ENCODE measurements at places on chromosomes 16 and 17.

GRCh38 chr17:33015716-33016346, 24.2 kb downstream of the SPACA3 start:
- DNase-seq: no peak

GRCh38 chr17:76353004-76353598, 615 bp downstream of the PRPSAP1 start:
- DNase-seq: peak; percentile 58

GRCh38 chr17:42797067-42798007, 1.2 kb downstream of the COA3 start:
- DNase-seq: no peak

DNA sequence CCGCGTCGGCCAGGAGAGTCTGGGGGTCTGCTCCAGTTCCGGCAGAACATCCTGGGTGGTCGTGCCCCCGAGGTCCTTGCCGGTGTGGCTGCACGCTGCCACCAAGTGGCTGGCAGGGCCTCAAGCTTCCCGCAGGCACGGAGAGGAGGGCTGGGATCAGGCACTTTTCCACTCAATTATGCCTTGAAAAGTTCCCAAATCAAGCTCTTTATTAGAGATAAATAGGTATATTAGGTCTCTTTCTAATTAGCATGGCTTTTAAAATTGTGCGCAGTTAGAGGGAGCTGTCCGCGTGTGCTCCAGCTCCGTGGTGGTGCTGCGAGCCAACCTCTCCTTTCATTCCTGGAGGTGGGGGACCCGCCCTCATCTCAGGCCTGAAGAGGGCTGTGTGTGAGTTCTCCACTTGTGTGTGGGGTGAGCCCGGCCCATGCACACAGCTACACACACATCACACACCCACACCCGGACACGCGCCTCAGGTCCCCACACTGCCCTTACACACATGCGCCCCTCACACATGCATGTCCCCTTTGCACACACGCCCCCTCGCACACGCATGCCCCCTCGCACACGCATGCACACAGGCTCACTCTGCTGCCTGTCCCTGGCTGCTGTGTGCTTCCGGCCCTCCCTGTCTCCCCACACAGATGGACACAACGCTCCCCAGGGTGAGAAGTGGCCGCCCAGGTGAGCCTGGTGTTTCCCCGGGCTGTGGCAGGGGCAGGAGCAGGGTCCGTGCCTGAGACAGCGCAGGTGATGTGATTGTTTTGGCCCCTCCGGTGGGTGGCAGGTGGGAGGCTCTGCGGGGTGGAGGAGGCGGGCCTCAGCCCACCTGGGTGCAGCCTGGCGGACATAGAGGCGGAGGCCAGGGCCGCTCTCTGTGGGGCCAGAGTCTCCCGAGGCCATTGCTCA, 28.8 kb downstream of the CACNA1H start:
- DNase-seq: no peak

DNA sequence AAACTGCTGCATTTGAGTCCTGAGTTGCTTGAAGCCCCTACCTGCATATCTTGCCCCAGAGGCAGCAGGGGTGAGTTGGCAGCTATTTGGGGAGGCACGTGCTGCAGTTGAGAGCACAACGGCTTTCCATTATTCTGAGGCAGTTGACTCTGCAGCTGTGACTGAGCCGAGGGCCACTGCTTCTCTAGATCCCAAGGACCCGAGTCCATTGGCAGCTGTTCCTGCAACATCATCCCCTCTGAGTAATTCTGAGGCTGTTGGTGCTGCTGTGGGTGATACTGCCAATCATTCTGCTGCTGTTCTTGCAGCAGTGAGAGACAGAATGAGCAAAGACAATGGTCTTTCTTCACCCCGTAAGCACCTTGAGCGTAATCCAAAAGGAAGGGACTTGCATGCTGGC, 12.7 kb downstream of the TERF2IP start:
- no peak for DNase-seq

- DNase-seq: peak; percentile 9
Observed at GRCh38 chr16:75107505-75107904, 9.1 kb downstream of the LDHD start.

- peak; percentile 6 for DNase-seq
Observed at GRCh38 chr16:80610481-80611156, 69.8 kb downstream of the DYNLRB2 start.

GRCh38 chr17:76877437-76877836, 9.2 kb downstream of the MGAT5B start:
- DNase-seq: no peak

DNA sequence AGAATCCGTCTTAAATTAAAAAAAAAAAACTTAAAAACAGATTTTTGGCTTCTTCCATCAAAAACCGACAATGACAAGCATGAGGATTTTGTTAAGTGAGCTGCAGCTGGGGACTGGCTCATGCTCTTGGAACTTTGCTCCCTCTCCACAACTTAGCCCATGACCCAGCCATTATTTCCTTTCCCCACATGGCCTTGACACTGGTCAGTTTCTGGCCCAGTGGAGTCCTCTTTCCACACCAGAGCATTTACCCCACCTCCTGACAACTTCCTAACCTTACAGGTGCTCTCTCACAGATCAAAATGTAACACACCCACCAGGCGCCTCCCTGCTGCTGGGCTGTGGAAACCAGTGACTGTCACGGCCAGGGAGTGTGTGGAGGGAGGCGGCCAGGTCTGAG, 62.7 kb upstream of the ZNF267 start:
- DNase-seq: no peak

GRCh38 chr16:22614271-22614947, 103.7 kb downstream of the NPIPB5 start:
- no peak for DNase-seq

- peak; percentile 28 for DNase-seq
Observed at GRCh38 chr17:6269478-6269877, 165.4 kb downstream of the AIPL1 start.

DNA sequence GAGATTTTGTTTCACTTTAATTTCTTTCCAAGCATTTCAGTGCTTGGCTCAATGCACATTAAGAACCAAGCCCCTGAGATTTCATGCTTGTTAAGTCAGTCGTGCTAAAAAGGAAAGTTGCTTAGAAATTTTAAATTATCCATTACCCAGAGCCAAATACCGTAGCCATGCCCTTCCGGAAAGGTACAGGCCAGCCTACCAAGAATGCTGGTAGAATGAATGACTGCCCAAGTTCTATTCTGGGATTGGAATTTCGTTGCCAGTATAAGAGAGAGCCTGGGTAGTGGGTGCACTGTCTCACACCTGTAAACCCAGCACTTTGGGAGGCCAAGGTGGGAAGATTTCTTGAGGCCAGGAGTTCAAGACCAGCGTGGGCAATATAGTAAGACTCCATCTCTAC, 194.0 kb downstream of the KATNIP start:
- no peak for DNase-seq

DNA sequence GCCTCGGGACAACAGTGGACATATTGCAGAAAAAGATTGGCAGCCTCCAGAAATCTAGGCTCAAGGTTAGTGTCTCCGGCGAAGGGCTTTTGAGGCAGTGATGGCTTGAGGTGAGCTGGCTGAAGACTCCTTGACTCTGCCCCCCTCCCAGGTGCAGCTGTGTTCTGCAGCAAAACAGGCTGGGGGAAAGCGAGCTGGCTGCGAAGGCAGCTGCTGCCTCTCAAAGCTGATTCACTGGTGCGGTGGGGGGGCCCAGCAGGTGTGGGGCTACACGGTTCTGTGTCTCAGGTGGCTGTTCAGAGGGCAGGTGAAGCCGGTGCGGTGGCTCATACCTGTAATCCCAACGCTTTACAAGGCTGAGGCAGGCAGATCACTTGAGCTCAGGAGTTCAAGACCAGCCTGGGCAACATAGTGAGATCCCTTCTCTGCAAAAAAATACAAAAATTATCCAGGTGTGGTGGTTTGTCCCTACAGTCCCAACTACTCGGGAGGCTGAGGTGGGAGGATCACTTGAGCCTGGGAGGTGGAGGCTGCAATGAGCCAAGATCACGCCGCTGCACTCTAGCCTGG, 22.9 kb downstream of the C16orf96 start:
- DNase-seq: no peak

DNA sequence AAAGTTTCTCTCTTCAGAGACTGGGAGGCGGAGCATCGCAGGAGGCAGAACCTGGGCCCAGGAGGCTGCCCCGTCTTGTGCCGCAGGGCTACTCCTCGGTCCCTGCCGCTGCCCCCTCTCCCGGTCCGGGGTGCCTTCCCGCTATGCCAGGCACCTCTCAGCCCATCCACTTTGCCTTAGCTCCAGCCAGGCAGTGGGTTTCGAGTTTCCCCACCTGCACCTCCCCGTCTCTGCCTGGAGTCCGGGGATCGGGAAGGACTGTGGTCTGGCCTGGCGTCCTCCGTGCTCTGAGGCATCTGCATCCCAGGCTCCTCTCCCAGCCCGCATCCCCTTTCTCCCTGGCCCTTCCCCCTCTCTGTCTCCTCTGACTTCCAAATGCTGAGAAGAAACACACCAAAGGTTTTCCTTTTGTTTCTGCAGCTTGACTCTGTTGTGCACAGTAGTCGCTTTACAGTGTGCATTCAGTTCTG, 26.8 kb upstream of the PIK3R6 start:
- no peak for DNase-seq

GRCh38 chr16:68272507-68273209, 8.3 kb downstream of the SLC7A6 start:
- DNase-seq: no peak

DNA sequence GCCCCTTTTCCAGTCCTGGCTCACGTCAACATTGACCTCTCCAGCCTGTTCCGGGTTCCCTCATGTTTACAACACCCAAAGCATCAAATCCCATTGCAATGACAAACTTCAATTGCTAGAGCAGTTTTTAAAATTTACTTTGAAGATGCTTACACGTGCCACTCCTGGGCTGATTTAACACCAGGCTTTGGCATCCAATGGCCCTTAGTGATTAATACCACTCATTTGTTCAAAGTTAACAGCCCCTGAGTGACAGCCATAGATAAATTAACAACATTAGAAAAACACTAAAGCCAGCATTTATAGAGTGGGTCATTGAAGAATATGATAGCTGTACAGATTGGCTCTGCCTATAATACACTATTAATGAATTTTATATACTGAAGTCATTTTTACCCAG, 135.1 kb downstream of the PMP22 start:
- DNase-seq: no peak

GRCh38 chr17:27380551-27380950, 75.7 kb upstream of the KSR1 start:
- DNase-seq: no peak

DNA sequence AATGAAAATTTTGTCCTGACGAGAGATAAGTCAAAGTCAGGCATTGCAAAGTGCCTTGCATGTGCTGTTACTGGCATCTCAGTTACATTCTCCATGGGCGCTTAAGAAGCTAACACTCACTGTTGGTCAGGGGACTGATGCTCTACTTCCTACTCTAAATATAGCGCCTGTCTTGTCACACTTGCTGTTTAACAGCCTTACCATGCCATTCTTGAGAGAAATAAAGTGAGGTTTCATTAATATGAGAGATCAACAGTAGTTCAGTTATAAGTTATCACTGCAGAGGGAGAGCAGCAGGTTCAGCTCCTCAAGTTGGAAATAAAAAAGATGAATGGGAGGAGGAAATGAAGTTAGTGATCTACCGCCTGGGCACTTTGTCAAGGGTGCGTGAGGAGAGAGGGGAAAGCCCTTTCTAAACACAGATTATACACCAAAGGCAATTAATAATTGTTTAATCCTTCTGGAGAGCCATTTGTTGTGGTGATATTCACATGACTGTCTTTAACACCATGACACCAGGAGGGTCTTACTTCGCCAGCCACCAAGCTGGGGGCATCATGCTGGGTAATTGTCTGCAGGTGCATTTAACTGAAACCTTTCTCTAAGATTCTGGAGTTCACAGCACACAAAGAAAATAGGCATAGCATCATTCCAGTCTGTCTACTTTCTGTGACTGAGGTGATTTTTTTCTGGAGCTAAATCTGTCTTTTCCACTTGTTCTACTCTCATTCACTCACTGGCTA, 568.7 kb upstream of the HSBP1 start:
- DNase-seq: no peak

GRCh38 chr16:23082161-23082788, 67.0 kb downstream of the USP31 start:
- DNase-seq: no peak

GRCh38 chr17:53538129-53538617, 284.6 kb upstream of the KIF2B start:
- no peak for DNase-seq

DNA sequence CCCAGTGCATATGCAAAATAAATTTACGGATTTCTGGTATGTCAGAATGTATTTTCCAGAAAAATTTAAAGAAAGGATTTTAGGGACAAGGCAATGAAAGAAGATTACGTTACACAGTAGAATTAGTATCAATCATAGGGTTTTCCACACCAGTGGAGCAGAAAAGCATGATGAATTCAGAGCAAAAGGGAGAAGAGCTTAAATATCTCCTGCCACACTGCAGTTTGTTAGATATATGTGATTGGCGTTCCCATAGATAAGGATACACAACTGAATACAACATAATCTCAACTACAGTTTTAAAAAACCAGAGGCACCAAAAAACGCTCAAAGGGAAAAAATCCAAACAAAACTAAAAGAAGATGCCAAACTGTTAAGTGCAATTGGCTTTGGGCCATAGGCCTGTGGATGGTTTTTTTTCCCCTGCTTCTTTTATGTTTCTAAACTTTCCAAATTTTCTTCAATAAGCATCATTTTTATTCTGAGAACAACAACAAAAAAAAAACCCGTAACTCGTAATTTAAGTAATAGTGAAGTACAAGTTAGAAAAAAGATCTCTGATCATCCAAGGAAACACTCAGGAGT, 22.3 kb downstream of the MARF1 start:
- DNase-seq: no peak

- DNase-seq: no peak
Observed at GRCh38 chr17:34167354-34167753, 87.7 kb upstream of the CCL2 start.

- DNase-seq: no peak
Observed at GRCh38 chr16:66359012-66359411, 7.5 kb upstream of the CDH5 start.

GRCh38 chr16:50011707-50012106, 13.3 kb upstream of the CNEP1R1 start:
- DNase-seq: no peak

DNA sequence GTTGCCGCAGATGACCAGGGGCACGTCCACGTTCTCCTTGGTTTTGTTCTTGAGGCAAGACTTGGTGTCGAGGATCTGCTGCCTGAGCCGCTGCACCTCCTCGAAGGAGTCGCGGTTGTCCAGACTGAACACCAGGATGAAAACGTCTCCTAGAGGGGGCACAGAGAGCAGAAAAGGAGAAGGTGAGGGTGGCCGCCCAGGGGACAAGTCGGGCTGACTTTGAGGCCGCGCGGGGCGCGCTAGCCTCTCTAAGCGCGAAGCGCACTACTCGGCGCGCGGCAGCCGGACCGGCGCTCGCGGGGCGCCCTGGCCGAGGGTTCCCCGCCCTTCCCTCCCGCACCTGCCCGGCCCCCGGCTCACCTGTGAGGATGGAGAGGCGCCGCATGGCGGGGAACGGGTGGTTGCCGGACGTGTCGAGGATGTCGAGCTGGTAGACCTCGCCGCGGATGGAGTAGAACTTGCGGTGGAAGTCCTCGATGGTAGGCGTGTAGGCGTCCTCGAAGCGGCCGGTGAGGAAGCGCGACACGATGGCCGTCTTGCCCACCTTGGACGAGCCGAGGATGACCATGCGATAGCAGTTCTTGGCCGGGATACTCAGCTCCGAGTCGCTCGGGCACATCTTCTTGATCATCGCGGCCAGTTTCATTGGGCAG, 533 bp downstream of the RASD1 start:
- peak; percentile 57 for DNase-seq
